ENCODE measurements at places on chromosomes 2 and 18.

DNA sequence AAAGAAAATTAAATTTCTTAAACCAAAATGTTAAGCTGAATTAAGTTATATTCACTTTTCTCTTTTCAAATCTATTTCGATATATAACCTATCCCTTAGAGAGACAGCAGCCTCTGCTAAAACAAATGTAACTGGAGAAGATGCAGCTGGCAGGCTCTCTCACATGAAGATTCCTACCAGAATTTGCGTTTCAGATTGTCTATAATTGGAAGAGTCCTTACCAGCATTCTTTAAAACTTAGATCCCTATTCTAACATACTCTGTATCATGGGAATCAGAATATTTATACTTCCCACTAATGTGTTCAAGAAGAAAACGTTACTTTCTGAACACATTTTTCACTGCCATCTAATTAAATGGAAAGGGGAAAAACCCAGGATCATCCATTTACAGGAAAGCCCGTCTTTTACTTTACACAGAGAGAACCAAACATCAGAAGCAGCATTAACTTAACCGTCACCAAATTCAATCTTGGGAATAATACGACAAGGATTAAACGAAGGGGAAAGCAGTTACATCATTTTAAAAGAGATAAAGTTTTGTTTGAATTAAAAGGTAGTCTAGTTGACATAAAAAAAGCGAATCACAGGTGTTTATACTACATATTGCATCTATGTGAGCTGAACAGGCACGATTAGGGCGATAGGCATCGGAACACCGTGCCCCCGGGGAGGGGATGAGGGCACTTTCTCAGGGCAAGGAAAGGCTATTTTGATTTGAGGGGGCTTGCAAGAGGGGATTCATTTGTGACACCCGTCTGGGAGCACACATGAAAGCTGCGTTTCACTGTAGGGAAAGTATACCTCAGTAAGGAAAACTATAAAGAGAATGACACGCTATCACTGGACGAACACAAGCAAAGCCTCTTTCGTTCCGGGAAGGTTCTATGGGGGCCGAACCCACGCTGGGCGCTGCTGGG lies 1.3 kb downstream of the PTPN2 start:
- no peak for DNase-seq

DNA sequence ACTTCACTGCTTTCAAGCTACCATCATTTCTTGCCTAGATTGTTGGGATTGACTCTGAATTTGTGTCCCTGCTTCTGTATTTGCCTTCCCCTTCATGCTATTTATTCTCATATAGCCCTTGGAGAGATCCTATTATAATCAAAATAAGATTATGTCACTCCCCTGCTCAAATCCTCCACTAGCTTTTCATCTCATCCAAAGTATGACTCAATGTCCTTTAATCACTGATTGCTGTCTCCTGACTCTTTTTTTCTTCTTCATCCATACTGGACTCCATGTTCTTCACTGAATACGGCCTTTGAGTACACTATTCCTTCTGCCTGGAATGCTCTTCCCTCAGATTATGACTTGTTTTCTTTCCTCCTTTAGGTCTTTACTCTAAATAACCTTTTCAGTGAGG lies 5.0 kb downstream of the RBKS start:
- no peak for DNase-seq

DNA sequence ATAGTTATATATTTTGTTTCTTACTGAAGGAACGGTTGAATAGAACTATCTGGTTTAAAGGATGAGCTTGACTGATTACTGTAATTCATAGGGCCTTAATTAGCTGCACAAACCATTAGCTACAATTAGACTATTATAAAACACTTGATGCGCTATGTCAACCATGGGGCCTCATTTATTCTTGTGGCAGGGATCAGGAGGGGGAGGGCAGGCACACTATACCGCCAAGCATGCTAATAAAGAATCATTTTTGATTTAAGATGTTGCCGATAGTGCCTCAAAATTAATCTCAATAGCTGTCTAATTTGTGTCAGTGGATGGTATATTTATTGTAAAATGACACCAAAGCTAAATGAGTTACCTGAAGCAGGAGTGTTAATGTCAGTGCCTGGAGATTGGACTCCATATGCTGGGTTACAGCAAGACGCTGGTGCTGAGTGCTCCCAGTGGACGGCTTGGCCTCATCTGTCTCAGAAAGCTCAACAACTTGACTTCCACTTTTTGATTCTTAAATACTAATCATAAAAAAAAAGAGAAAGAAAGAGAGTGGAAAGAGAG lies 1007.0 kb upstream of the CELF4 start:
- DNase-seq = no peak

- DNase-seq = no peak
Observed at GRCh38 chr2:205902041-205902899, 183.7 kb downstream of the INO80D start.
